Activated T-cell treated with anti-CD3 and anti-CD28 coated beads, Interleukin-2, amount 50 U/mL, for 1 hour (primary cell): ENCODE measurements at places on chromosomes 3 and 15.

DNA sequence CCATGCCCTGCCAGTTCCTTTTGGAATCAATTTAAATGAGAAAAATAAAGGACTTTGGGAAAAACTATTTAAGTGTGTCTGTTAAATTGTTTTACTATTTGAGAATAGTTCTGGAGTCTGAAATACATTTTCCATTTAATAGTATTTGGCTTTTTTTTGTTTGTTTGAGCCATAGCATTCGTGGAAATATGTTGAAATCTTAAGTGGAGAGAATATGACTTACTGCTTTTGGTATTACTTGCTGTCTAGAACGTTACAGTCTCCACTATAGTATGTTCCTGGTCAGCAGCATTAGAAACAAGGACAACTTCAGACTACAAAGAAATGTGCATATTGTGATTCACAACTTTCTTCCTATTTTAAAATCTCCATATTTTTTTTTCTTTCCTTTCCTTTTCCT, 179.4 kb downstream of the GHSR start:
- DNase-seq = no peak

DNA sequence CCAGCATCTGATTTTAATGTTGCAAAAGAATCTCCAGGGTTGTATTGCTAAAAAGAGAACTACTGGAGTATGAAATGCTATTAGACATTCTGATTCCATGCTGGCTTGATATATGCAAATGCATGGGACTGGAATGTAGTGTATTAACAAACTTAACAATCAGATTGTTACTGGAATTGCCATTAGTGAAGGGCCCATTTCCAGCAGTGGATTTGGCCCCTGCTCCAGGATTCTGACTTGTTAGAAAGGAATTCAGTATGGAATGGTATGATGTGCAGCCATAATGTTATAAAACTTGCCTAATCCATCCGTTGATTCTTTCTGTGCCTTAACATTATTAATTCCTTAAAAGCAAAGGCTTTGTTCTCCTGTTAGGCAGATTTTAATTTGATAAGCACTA, 7.9 kb downstream of the ARRDC4 start:
- DNase-seq = no peak

DNA sequence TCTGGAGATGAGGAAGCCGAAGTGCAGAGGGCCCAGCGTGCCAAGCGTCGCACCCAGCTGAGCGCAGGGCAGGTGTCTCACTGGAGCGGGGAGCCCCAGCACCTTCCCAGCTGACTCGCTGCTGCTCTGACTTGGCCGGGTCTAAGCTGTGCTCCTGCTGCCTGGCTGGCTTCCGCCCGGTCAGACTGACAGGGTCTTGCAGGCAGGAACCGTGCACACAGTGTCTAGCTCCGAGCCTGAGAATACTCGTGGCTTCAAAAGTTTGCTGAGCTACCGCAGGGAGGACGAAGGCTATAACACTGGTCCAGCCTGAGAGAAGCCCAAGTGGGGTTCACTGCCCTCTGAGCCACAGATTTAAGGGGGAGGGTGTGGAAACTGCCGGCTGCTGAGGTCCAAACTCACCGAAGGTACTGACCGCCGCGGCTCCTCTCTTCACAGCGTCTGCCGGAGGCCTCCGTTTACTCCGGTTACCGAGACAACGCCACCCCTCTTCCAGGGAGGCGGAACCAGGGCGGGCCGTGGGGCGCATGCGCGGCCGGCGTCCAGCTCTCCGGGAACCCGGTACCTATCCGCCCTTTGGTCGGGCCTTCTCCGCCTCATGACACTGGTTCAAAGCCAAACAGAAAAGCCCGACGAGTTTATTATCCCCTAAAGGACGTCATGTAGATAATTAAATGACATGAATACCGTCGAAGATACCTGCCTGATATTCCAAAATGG, at the start of gene CFAP44:
TSS of gene CFAP44 (minus strand) at position 443 of the 720 bp plus-strand sequence. CDS start 7,829 bp downstream, outside the sequence.
- peak; percentile 65 for DNase-seq

DNA sequence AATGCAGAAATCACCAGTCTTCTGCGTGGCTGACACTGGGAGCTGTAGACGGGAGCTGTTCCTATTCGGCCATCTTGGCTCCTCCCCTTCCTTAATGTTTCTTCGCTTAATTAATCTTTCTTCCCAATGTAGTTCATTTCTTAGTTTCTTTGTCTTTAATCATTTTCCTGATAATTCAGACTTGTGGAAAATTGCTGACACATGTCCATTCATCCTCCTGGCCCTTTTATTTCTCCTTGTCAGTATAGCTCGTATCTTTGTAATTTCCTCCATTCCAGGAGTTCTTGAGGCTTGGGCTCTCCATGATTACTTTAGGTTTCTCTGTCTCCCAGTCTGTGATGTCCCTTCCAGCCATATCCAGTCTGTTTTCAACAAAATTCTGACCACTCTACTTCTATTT, 98.7 kb downstream of the UBE2E2 start:
- DNase-seq = no peak

- no peak for DNase-seq
Measured at GRCh38 chr3:39705351-39705900, 104.0 kb upstream of the MYRIP start.

DNA sequence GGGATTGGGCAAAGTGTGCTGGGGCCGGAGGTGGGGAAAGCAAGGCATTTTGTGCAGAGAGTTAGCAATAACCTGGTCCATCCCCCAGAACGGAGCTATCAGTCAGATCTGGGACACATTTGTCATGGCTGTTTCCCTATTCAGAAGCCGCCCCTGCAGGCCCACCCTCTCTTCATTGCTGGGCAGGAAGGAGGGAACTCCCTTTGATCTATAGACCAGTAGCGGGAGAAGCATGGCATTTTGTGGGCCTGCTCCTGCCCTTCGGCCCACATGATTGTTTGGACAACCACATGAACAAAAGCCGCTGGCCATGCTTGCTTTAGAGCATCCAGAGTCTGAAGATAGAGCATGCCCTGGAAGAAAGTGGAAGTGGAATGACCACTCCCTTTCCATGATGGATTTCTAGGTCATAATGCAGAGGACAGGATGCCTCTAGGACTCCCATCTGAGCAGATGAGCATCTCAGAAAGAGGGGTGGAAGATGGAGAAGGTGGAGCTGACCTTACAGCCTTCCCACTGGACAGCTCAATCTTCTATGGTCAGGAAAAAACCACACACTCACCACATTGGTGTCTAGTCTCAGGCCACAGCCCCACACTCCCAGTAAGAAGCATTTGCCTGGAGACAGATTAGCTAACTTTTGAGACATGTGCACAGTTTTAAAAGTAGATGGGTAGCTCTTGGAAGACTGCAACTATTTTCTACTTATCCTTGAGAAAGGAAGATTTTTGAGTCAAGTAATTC, 11.9 kb upstream of the LRTM1 start:
- no peak for DNase-seq

GRCh38 chr15:70531576-70531975, 231.8 kb downstream of the UACA start:
- DNase-seq = no peak

DNA sequence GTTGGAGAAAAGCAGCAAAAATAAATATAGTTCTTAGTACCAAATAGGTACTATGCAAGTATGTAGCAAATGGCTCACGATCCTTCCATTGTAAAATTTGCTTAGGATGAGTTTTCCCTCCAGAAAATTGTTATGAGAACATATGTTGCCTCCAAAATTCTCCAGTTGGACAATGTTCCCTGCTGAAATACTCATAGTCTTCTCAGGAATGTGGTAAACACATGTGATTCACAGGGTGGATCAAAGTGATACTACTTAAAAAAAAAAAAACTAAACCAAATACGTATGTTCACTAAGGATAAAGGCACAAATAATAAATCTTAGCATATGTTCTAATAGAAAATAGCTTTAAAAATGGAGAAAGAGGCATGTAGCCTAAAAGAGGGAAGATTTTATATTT, 84.3 kb upstream of the ZNF385D start:
- no peak for DNase-seq

GRCh38 chr3:23314981-23315762, 112.0 kb downstream of the UBE2E2 start:
- DNase-seq = no peak

- DNase-seq = no peak
Measured at GRCh38 chr15:68557469-68558317, 21.1 kb upstream of the CORO2B start.

DNA sequence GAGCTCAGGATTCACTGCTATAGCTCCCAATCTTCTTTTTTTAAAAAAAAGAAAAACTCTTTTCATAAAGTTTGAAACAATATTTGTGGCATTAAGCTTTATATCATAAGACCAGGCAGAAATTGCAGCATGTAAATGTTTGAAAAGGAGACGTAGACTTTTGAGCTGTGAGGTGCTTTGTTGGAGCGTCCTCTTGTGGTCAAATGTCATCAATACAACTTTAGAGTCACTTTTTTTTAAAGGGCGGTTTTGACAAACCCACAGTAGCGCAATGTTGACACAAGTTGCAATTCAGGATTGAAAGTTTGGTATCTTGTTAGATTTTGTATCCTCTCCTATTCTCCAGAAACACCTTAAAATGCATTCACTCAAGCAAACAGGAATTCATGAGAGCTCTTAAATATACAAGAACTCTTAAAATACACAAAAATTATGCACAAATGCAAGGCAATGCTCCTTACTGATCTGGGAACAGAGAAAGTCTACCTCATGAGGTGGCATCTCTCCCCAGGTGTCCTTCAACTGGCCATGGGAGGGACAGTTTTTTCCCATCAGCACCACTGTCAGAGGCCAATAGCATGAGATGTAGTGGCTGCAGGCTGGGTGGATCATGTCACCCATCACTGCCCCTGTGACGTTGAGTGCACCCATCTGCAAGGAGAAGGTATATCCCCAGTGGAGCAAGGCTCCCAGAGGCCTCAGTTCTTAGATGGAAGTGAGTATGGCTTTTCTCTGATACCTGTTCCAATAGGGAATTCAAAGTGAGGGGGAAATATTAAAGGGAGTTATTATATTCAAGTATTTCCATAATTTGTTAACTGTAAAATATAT, 70.7 kb downstream of the ANXA2 start:
- DNase-seq = no peak

DNA sequence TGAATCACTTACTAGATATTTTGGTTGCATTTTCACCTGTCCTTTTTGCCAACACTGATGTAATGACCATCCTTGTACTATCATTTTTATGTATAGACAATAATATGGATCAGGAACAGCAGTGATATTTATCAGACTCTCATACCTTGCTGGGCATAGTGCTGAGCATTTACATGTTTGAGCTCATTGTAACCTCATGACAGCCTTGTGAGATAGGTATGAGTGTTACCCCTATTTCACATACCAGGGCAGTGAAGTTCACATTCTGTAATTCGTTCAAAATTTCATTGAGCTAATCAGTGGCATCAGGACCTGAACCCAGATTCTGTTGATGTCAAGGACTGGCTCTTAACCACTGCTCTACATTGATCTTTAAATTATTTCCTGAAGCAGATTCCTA, 221.5 kb upstream of the TBL1XR1 start:
- no peak for DNase-seq

DNA sequence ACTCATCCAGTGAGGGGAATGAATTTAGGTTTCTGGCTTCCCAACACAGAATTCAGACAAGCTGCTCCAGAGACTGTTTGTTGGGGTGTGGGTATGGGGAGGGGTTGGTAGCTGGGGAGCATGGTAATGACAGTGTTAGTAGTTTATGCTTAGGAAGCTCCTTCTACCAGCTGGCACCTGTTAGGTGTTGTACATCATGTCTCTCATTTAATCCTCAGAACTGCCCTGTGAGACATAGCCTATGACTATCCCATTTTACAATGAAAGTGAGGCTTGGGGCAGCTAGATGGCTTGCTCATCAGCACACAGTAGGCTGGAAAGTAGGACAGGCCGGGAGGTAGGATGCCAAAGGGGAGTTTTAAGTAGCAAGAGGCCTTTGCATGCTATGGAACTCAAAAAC, 2.5 kb downstream of the EIF4E3 start:
- DNase-seq = no peak

GRCh38 chr3:16508243-16508578, 5.3 kb downstream of the RFTN1 start:
- DNase-seq = no peak

GRCh38 chr3:152480282-152480953, 211.7 kb downstream of the MBNL1 start:
- no peak for DNase-seq

DNA sequence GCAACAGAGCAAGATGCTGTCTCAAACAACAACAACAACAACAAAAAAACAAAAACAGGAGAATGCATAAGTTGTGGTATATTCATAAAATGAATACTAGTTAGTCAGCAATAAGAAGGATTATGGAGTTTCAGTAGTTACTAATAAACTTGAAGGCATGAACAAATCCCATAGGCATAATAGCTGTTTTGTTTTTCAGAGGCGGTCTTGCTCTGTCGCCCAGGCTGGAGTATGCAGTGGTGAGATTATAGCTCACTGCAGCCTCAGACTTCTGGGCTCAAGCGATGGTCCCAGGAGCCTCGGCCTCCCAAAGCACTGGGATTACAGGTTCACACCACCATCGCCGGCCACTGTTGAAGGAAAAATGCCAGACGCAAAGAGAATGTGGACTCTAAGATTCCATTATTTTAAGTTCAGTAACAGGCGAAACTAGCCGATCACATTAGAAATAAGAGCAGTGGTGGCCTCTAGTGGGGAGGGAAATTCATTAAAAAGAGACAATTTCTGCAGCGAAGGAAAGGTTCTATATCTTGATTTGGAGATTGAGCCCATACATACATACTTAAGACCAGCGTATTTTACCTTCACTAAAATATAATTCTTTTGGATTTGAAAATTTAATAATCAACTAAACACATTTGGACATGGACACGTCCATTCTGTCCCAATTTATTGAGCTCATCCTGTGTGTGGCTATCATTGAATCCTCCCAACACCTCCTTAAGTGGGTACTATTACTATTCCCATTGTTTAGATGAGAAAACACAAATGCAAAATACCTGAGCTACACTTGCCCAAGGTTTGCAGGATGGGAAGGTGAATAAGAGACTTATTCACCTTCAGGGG, 27.4 kb upstream of the HDAC11 start:
- DNase-seq = peak; percentile 46

- DNase-seq = no peak
Measured at GRCh38 chr3:157477441-157477840, 25.8 kb downstream of the VEPH1 start.

DNA sequence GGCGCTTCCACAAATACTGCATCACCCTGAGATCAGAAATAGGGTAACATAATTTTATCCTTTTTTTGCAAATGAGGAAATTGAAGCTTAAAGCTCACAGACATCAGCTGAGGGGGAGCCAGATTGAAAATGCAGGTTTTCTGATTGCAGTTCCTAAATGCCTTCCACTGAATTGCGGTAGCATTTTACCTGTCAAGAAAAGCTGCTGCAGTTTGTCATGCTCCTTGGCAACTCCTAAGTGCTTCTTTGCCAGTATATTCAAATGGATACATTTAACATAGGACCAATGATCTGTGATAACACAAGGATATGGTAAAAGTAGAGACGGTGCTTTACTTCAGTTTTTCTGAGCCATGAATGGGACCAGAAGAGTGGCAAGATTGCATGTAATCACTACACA, 50.5 kb downstream of the SPATA16 start:
- no peak for DNase-seq
